ENCODE measurements at places on chromosomes 3 and 15.

DNA sequence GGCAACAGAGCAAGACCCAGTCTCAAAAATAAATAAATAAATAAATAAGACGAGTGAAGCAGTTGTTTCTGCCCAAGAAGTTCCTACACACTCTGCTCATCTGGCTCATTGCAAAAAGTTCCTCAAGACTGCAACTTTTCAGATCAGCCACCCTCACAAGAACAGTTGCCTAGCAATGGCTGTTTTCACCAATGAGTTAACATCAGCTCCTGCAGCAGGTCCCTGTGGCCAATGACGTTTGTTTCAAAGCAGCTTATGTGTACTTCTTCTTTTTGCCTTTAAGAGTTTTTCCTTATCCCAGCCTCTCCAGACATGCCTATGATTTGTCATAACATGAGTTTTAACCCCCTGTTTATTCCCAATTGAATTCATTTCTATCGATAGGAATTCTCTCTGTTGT is 118.4 kb upstream of the SPRED1 start:
- no peak for DNase-seq

- no peak for DNase-seq
Observed at GRCh38 chr15:86062646-86063243, 16.9 kb upstream of the AGBL1 start.

GRCh38 chr3:26452363-26452762 is 170.2 kb upstream of the LRRC3B start:
- no peak for DNase-seq

GRCh38 chr3:37494216-37494615 is 319.8 kb upstream of the LRRFIP2 start:
- no peak for DNase-seq

- no peak for DNase-seq
Observed at GRCh38 chr3:184239221-184239620, 9.5 kb downstream of the ALG3 start.

DNA sequence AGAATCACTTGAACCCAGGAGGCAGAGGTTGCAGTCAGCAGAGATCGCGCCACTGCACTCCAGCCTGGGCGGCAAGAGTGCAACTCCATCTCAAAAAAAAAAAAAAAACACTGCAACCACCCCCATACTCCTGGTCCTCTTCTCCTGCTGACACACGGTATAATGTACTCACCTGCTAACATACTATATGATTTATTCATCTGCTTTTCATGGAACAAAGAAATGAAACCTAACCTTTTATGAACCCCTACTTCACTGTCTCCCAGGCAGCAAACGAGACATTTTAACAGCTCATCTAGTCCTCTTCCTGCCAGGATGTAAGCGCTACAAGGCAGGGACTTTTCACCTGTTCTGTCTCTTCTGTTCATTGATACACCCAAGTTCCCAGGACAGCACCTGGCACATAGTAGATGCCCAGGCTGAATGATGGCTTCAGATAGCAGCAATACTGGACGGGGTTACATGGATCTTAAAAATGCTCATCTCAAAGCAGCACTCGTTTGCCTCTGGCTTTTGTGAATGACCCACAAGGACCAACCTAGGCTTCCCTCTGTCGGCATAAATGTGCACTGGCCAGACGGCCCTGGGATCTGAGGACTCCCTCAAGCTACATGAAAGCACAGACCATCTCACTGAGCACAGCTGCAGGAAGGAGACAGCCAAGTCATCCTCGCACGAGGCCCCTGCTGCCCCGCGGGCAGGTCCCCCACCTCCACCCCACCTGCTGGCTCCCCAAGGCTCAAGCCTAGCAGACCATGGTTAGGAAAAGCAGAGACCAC is 20.3 kb downstream of the XXYLT1 start:
- DNase-seq = no peak

GRCh38 chr15:79132770-79133169 is 42.2 kb upstream of the RASGRF1 start:
- peak; percentile 6 for DNase-seq

- no peak for DNase-seq
Observed at GRCh38 chr15:42315521-42315920, 42.3 kb upstream of the TMEM87A start.

DNA sequence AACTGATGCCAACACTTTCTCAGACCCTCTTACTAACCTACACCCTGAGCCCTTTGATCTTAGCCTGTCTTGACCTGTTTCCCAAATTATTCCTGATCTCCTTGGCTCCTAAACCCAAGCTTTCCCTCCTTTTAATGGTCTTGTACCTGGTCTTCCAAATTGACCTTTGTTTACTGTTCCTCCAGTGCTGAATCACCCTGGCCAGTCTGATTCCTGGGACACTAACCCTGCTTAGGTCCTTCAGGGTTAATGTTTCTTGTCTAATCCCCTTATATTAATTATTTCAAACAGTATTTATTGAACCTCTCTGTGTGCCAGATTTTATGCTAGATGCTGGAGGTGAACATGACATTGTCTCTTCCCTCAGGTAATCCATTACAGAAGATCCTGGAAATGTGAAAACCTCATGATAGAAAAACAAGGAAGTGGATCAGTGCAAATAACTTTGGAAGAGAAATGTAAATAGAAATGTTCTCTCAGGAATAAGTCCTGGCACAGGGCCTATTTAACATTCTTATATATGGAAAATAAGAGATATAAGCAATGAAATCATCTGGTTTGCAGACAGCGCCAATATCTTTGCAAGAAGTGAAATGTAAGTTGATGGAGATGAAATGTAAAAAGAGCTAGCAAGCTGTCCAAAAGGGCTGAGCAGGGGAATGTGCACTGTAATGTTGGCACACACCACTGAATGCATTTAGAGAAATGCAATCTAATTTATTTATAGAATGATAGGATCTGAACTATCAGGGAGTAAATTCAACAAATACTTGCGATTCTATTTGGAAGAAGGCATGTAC is 20.7 kb downstream of the HGD start:
- DNase-seq = no peak

DNA sequence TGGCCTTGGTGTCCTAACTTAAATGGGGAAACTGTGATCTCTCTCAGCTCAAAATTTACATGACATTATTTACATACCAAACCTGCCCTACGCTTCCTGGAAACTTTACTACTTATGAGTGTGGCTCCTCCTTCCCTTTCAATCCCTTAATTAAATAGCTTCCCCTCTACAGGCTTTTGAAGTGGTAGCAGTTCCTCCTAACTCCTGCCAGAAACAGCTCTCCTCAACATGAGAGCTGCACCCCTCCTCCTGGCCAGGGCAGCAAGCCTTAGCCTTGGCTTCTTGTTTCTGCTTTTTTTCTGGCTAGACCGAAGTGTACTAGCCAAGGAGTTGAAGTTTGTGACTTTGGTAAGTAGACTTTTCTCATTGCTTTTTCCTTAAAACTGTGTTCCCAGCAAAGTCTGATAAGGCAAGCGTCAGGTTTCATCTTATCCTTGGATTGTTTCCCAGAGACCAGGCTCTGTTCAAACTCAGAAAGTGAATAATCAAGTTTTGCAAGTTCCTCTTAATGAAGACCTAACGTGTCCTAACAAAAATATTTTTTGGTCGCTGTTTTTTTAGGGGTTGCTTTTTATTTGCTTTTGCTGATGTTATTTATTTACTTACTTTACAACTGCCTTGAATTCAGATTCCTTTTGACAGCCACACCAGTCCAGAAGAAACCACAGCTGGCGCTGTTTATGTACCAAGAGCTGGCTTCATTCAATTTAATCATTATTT is at the start of gene ACP3:
Gene ACP3 (plus strand): TSS at position 179 of the 720 bp plus-strand sequence. CDS start 50 bp downstream, at position 229.
- DNase-seq = peak; percentile 91

DNA sequence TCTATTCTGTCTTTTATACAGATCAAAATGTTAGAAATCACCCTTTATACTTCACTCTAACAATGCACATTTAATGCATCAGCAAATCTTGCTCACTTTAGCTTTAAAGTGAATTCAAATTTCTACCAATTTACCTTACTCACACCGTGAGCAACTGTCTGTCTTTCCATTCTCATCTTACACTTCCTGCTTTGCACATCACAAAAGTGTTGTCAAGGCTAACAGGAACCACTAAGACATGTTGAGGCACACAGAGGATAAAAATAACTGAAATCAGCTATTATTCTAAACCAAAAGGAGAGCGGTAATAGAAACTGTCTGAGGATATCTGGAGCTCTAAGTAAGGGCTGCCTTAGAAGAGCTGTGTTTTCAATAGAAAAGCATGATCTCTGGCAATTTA is 519.9 kb downstream of the ZBBX start:
- DNase-seq = peak; percentile 63

GRCh38 chr3:138297059-138297607 is 32.5 kb downstream of the NME9 start:
- DNase-seq = no peak

GRCh38 chr3:189507856-189508255 is 123.3 kb upstream of the TP63 start:
- DNase-seq = no peak

DNA sequence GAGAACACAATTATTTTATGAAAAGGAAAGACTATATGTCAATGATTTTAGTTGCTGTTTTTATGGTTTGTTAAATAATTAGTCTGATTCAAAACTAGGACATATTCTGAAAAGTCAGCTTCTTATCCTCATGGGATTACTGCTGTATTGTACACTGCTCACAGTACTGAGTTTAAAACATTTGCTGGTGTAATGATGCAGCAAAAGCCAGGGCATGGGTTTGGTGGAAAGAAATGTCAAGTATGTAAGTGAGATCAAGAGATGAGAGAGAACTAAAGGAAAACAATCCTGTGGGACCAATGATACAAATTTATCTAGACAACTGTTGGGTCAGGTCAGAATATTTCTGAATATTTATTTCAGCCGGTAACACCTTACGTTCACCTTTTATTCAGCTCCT is 210.1 kb upstream of the ARHGEF26 start:
- no peak for DNase-seq

DNA sequence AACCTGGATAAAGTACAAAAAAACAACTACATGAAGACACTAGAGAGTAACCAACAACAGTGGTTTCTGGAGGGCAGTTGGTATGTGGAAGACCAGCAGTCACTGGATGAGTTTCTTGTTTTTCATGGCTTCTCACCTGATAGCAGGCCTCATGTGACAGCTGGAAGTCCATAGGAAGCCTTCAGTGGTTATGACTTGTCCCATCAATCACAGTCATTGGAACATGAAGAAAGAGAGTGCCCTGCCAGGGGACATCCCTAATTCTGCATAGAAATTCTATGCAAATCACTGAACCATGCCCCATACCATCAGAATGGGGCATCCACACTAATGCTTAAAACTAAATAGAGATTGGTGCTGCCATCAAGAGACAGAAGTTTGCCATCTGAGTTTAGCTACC is 81.6 kb downstream of the AKAP13 start:
- DNase-seq = no peak

DNA sequence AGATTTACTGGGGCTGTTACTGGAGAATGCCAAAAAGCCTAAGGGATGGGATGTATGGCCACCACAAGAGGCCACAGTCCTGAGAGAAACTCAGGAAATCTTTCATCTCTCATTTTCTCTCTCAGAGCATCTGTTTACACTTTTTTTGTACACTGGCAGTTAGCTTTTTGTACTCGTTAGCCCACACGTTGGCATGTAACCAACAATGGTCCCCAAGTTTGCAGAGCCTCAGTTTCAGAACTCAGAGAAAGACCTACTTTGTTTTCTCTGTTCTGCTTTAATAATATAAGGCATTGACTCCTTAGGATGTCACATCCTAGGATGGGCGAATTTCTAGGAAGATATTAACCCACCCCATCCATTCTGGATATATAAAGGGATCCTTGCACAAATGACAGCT is 183.5 kb downstream of the SUCNR1 start:
- no peak for DNase-seq
